Fibroblast of upper back skin (primary cell): ENCODE measurements at places on chromosomes 2 and 18.
A peak's percentile ranks its signal among the peaks of the same experiment; 100 is the strongest.

DNA sequence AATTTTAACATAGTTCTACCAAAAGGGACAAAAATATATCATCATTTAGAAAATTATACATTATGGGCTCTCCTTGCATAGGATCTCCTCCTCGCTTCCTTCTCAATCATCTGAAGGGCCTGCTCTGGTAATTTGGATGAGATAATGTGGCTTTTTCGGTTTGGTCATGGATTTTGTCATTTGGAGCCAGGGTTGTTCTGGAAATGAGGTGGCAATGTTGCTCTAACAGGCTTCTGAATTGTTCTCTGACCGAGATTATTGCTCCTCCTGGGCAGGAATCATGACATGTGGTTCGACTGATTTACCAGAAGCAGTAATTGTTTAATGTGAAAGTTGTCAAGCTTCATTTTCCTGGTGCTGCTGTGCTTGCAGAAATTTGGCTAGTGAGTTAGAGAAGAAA lies 194.7 kb upstream of the ERBB4 start:
- no peak for DNase-seq

DNA sequence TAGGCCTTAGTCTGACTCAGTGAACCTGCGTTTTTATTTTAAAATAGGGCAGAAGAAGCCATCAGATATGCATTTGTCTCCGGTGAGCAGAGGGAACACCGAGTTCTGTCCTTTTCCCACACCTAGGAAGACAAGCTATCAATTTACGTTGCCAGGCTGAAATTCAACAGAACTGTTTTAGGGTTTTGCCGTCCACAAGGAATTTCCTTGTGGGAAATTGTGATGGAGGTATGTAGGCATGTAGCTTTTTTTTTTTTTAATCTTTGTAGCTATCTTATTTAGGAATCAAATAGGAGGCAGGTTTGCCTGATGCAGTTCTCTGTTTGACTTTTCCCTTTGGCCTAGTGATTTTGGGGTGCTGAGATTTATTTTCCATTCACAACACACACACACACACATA lies 62.0 kb upstream of the ASAP2 start:
- DNase-seq: peak; percentile 67

DNA sequence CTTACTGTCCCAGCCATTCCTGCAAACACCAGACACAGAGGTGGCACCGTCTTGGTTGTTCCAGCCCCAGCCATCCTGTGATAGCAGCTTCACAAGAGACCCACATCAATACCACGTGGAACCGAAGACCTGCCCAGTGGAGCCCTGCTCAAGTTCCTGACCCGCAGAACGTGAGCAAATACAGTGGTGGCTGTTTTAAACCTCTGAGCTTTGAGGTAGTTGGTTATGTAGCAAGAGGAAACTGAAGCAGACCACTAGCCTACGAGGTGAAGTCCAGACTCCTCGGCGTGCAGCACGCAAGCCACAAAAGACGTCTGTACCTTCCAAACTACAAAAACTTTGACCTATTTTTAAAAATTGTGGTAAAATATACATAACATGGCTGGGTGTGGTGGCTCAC lies 96.1 kb upstream of the ODC1 start:
- DNase-seq: no peak

DNA sequence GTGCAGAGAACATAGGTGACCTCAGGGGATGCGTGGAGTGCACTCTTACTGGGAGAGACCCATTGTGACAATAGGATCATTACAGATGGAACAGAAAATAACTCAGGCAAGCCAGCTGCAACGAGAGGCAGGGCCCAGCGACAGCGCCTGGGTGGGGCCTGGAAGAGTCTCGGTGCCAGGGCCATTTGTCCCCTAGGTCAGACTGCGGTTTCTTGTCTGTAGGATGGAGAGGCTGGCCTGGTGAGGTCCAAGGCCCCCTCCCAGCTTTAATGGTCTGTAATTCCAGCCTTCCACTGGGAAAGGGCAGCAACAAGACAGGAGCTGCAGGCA lies 208.6 kb upstream of the APCDD1 start:
- no peak for DNase-seq

- DNase-seq: no peak
Observed at GRCh38 chr2:179106342-179106675, 56.4 kb upstream of the CCDC141 start.

DNA sequence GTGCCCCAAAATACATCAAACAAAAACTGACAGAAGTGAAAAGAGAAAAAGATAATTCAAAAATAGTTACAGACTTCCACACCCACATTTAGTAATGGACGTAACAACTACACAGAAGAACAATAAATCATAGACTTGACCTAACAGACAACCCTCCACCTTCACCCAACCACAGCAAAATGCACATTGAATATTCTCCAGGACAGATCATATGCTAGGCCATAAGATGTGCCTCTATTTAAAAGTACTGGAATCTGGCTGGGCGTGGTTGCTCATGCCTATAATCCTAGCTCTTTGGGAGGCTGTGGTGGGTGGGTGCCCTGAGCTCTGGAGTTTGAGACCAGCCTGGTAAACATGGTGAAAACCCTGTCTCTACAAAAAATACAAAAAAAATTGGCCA lies 20.0 kb downstream of the SLC66A2 start:
- DNase-seq: no peak

DNA sequence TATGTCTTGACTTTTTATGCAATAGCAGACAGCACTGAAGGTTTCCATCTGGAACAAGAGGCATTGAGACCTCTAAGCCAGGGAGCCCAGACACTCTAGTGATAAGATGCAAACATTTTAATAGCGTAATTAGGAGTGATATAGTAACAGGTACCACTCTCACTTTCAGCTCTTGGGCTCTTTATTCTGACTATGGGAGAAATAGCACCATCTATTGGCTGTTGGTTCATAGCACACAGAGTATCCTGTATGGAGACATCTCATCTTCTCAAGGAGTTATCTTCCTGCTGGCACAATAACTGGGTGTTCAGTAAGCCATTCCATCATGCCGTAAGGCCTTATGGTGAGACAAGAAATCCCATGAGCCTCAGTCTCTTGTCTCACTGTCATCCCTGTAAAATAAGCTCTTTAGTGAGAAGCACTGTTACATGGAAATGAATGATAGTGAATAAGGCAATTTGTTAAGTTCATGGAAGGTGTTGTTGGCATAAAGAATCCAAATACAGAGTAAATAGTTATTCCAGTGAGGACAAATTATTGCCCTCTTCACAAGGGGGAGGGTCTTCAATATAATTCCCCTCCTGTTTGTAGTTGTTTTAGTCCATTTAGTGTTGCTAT lies 48.3 kb downstream of the THUMPD2 start:
- peak; percentile 15 for DNase-seq

DNA sequence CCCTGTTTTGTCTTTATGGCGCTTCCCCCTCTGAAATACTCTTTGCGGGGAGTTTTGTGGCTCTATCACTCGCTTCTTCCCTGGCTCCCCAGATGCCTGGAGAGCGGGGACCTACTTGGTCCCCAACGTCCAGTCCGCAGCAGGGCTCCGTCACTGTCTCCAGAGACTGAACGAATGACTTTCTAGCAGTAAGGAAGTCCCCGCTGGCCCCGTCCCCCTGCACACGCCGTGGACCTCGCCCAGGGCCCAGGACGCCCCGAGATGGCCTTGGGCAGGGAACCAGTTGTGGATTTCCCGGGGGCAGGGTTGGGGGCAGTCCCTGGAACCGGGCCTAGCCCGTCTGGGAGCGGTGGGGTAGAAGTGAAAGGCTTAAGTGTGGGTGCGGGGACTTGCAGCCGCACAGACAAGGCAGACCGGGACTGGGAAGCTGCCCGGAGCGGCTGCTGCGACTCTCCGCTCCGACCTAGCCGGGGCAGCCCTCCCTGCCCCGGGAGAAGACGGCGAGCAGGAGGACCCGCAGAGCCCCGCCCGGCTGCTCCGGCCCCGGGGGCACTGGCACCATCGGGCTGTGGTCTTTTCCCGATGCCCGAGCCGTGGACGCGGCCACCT lies 821 bp upstream of the EPHA4 start:
- peak; percentile 55 for DNase-seq

GRCh38 chr18:47898055-47898454 lies 32.4 kb downstream of the SMAD2 start:
- DNase-seq: no peak

DNA sequence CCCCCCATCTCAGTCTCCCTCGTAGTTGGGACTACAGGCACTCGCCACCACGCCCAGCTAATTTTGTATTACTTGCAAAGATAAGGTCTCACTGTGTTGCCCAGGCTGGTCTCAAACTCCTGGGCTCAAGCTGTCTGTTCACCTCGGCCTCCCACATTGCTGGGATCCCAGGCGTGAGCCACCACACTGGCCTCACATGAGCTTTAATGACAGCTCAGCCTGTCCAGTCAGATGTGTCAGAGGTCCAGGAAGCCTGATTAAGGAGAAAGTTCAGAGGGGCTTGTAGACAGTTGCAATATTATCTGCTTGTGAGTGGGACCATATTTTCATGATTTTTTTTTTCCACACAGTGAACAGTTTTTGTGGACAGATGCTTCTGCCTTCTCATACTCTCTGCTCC lies 82.0 kb downstream of the LIMS1 start:
- DNase-seq: no peak

GRCh38 chr2:37276291-37276690 lies 44.8 kb downstream of the NDUFAF7 start:
- no peak for DNase-seq

DNA sequence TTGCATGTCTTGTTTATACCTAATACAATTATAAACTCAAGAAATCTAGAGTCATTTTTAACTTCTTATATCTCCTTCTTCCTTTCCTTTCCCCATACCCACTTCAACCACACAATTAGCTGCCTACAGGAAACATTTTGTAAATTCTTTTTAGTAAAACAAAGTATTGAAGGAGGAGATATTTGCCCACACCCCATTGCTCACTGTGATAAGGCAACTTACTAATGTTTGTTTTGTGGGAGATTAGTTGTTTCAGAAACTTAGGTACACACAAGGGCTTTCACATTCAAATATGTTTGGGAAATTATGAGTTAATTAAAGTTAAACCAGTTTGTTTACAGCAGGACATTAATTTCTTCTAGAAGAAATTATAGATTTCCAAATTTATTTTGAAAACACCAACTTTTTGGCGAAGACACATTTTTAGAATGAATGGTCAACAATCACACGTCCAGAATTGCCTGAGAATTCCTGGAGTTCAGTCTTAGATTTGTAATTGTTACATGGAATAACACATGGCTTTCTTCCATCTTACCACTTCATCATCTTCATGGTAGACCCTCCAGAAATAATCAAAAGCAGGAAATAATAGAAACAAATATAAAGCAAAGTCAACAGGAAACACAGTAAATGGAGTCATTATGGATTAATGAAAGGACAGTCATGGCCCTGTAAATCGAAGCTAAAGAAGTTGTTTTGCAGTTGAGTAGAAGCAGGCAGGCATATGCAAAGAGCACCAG lies 62.5 kb upstream of the RAB27B start:
- DNase-seq: no peak

- DNase-seq: no peak
Observed at GRCh38 chr18:63182310-63182772, 137.2 kb downstream of the BCL2 start.

- DNase-seq: no peak
Observed at GRCh38 chr2:85053802-85054201, 79.4 kb upstream of the TCF7L1 start.

- DNase-seq: no peak
Observed at GRCh38 chr2:184141866-184142265, 456.5 kb upstream of the ZNF804A start.

GRCh38 chr2:45283764-45284620 lies 274.7 kb upstream of the SIX2 start:
- peak; percentile 66 for DNase-seq

GRCh38 chr2:232315049-232315922 lies 63.3 kb upstream of the ALPP start:
- peak; percentile 72 for DNase-seq

GRCh38 chr2:23828256-23828980 lies 98.5 kb downstream of the ATAD2B start:
- DNase-seq: no peak

- DNase-seq: peak; percentile 25
Observed at GRCh38 chr2:168002021-168002553, 245.3 kb downstream of the STK39 start.

- DNase-seq: no peak
Observed at GRCh38 chr2:126115975-126116374, 540.0 kb upstream of the GYPC start.

DNA sequence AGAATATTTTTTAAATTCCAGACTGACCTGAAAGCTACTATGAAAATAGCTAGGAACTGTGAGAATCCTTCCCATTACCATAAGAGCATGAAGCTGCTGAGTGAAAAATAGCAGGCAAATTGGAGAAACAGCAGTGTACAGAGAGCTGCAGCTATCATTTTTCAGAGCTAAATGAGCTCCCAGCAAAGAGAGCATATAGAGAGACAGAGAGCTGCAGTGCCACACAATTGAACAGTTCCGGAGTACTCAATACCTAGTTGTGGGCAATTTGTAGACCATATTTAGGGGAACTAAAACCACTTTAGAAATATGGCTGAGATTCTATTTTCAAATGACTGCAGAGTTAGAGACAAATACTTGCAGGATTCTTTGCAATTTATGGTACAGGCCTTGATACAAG lies 645.3 kb downstream of the STK39 start:
- no peak for DNase-seq

DNA sequence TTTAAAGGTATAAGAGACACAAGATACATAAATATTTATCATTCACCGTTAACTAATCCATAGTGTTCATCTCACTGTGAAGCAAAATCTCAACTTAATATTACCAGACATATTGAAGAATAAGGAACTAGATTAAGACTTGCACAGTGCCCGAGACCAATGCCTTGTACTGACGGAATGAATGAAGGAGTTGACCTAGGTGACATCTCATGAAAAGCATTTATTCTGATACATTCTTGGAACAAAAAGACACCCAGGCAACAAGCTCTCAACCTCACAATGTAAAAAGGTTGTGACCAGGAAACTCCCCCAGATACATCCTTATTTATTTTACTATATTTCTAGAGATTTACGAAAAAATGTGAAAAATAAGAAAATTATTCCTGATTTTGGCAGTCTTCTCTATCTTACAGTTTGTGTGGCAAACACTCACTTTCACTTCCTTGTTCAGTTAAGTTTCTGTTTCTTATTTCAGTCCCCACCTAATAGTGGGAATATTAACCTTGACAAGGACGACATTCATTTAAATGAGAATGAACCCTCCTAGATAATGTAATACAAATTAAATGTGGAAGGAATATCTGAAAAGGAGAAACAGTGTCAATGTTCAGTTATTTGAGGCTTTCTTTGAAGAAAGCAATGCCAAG lies 28.4 kb downstream of the M1AP start:
- no peak for DNase-seq

- DNase-seq: peak; percentile 38
Observed at GRCh38 chr2:164146441-164146840, 410.6 kb upstream of the FIGN start.

DNA sequence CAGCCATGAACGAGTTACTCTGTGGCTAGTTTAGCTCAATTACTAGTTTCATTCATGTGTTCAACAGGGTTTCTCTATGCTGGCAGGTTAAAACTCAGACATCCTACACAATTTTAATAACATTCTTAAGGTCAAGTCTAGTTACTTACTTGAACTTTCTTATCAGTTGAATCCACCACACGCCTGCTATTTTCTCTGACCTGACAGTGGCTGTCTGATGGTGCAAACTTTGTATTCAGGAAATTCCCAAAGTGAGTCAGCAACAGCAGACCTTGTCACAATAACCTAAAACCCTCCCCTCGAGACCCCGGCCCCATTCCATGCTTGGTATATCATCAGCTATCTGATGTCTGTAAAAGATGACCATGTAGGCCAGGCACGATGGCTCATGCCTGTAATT lies 20.8 kb upstream of the CIDEA start:
- DNase-seq: peak; percentile 40

- DNase-seq: no peak
Observed at GRCh38 chr2:143150287-143150686, 21.1 kb downstream of the ARHGAP15 start.

- DNase-seq: no peak
Observed at GRCh38 chr2:215572341-215572848, 136.5 kb upstream of the FN1 start.

- DNase-seq: no peak
Observed at GRCh38 chr2:99679518-99679917, 189.7 kb upstream of the REV1 start.
